ENCODE measurements at places on chromosomes 13 and 19.

DNA sequence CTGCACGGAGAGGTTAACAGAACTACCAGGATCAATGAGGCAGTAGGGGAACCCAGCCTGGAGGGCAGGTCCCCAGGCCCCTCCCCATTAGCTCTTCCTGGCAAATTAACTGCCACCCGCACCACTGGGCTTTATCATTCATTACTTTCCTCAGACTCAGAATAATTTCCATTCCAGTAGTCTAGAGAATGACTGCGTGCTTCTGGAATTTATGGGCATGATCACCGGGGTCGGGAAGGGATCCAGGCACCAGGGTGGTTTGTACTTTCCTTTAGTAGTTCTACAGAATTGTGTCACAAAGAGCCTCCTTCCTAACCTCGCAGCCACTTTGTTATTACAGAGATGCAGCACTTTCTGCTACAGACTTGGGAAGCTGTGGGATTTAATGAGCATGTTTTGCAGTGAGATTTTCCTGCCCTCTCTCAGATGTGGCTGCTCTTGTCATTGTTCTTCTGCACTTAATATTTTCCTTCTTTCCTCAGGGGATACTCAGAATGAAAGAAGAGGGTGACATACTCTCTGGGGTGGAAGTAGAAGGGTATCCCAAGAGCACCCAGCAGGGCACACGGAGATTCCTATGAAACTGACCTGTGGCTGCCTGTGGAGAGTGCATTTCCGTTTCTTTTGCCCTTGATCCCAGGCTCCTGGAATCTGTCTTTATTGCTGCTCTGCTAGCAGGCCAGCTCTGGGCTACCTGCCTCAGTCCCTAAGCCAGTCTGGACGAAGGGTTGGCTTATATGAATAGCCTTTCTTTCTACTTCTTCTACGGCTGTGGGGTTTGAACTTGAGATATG is 285.0 kb upstream of the SLC10A2 start:
- DNase-seq: no peak

DNA sequence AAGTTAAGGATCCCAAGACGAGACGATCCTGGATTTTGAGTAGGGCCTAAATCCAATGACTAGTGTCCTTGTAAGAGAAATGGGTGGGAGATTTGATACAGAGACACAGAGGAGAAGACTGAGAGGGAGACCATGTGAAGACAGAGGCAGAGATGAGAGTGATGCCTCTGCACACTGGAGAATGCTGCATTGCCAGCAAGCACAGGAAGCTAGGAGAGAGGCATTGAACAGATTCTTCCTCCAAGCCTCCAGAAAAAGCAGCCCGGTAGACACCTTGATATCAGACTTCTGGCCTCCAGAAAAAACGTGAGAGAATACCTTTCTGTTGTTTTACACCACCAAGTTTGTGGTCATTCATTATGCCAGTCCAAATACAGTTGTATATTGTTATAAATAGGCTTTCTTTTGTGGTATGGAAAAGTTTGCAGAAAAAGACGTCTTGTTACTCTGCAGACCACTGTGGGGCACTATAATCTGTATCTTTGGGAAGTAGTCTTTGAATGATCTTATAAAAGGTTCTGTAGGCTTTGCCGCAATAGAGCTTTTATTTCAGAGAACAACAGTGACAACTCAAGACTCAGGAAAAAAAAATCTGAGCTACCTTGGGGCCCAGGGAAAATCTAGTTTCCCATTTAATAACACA is 17.9 kb upstream of the RFC3 start:
- no peak for DNase-seq

DNA sequence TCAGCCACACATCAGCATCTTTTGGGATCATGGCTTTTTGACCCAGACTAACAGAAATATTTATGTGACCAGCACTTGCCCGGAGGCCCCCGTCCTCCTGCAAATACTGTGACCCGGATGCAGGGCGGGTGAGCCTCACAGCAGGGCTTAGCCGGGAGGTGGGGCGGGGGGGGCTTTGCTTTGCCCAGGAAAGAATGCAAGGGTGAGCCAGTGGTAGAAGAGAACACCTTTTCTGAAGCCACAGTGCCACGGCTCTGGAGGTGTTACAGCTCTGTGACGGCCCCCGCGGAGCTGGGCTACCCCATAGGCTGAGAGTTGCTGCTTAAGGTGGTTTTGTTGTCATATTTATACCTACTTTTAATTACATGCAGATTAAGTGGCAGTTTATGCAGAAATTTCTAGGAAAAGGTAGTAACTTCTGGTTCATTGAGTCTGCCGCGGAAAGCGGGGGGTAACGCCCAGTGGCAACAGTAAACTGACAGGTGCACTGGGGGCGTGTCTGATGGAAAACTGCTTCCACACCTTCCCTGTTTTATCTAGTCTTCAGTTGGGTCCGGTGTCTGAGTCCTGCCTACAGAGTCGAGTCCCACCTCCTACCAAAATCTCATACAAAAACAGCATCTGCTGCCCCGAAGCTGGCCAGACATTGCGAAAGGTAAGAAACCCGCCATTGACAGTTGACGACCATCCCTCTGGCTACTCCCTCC is 187.9 kb downstream of the TEX29 start:
- no peak for DNase-seq

GRCh38 chr13:24159357-24159756 is 1.2 kb upstream of the SPATA13 start:
- DNase-seq: no peak

- DNase-seq: no peak
Observed at GRCh38 chr19:14393329-14393728, 12.1 kb downstream of the ADGRE5 start.

GRCh38 chr13:40056898-40057619 is 401.6 kb downstream of the COG6 start:
- no peak for DNase-seq

- DNase-seq: peak; percentile 61
Observed at GRCh38 chr19:30669329-30670010, 297.3 kb downstream of the ZNF536 start.

GRCh38 chr13:45167611-45168554 is 33.0 kb downstream of the KCTD4 start:
- peak; percentile 38 for DNase-seq

GRCh38 chr13:106003651-106004050 is 531.8 kb downstream of the EFNB2 start:
- no peak for DNase-seq

Measured in A549 (cell line).